ENCODE measurements at places on chromosomes 1 and 21.

- DNase-seq, result no peak
These were observed 85.2 kb downstream of the TM2D1 start for GRCh38 chr1:61639608-61640336.

- DNase-seq, result no peak
These were observed 92.3 kb downstream of the SPATA46 start for GRCh38 chr1:162284206-162284955.

DNA sequence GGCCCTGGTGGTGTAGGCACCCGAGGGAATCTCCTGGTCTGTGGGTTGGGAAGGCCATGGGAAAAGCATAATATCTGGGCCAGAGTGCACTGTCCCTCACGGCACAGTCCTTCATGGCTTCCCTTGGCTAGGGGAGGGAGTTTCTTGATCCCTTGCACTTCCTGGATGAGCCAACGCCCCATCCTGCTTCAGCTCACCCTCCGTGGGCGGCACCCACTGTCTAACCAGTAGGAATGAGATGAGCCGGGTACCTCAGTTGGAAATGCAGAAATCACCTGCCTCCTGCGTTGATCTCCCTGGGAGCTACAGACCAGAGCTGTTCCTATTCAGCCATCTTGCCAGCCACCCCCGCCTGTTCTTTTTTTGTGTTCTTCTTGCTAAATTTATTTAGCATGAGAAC lies 134.4 kb downstream of the LEPR start:
- DNase-seq, result no peak

- no peak for DNase-seq
These were observed 8.1 kb upstream of the NCF2 start for GRCh38 chr1:183598386-183598785.

GRCh38 chr21:41952568-41953248 lies 1.1 kb downstream of the C2CD2 start:
- no peak for DNase-seq

DNA sequence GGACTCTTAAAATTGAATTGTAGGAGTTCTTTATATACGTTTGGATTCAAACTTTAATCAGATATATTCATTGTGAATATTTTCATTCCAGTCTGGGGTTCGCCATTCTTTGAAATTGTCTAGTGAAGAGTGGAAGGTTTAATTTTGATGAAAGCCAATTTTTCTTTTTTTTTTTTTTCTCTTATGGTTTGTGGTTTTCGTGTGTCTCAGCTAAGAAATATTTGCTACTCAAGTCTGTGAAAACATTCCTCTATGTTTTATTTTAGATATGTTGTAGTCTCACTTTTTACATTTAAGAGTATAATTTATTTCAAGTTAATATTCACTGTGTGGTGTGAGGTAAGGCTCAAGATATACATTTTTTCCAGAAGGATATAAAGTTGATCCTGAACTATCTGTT lies 220.5 kb downstream of the KCNT2 start:
- no peak for DNase-seq

DNA sequence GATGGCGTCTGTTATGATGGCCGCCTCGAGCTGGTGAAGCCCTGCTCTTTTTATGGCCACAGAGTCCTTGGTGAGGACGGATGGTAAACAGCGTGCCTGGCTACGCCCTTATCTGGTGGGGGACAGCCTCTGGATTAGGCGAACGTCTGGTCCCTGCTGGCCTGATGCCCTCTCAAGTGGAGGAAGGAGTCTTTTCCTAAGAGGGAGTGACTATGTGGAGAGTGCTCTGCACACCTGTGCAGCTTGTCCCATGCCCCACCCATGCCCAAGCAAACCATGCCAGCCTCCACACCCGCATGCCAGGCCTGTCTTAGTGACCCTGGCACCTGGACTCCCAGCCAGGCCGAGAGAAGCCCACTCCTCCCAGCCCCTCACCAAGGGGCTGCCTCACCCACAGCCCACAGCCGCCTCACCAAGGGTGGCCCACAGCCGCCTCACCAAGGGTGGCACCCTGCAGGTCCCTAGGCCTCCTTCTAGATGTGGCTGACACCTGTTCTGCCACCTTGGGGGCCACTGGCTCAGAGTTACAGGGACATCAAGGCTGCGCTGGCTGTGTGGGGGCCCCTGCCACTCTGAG lies 40.2 kb downstream of the WNT9A start:
- no peak for DNase-seq

GRCh38 chr1:27399251-27400025 lies 7.0 kb downstream of the GPR3 start:
- DNase-seq, result no peak

- DNase-seq, result no peak
These were observed 3.8 kb upstream of the GALE start for GRCh38 chr1:23804183-23804835.

DNA sequence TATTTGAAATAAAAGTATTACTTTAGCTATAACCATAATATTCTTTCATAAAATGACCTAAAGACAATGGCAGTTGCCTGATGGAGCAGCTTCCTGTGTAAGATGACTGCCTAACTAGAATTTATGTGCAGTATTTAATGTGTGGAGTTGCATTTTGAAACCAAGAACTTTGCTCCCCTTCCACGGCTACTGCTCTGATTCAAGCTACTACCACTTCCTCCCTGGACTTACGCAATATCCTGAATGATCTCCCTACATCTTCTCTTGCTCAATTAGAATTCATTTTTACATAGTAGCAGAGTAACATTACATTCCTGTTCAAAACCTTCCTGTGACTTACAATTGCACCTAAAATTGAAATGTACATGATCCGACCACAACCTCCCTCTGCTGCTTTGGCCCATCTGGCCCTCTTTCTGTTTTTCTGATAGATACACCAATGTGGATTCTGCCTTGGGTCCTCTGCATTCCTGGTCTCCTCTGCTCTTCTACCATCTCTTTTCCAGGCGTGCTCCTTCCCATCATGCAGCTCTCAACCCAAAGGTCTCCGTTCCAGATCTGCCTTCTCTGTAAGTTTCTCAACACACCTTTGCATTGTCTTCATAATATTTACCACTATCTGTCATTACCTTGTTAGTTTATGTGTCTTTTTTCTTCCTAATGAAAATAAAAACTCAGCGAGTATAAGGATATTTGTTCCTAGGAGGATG lies 47.4 kb upstream of the USP25 start:
- no peak for DNase-seq

- no peak for DNase-seq
These were observed 233 bp downstream of the ADAMTS5 start for GRCh38 chr21:26966649-26967061.

- DNase-seq, result no peak
These were observed 11.2 kb upstream of the RRP15 start for GRCh38 chr1:218273762-218274479.

- no peak for DNase-seq
These were observed 117.1 kb upstream of the SPAG17 start for GRCh38 chr1:118302145-118302544.

GRCh38 chr21:29473808-29474207 lies 175.1 kb downstream of the BACH1 start:
- DNase-seq, result no peak

DNA sequence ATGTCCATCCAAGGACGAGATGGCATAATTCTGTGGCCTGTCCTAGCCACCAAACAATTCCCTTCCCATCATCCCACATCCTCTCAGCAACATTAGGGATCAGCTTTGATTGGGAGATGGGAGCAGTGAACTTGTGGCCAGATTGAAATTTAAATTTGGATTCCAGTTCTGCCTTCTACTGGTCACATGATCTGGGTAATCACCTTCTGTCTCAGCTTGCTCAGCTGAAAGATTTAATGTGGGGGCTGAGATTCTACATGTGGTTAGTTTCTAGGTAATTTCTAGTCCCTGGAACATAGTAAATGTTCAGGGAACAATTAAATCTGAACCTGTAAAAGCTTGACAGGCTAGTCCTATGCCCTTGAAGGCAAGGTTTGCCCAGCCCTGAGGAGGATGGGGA lies 3.2 kb downstream of the MYOCOS start:
- no peak for DNase-seq

DNA sequence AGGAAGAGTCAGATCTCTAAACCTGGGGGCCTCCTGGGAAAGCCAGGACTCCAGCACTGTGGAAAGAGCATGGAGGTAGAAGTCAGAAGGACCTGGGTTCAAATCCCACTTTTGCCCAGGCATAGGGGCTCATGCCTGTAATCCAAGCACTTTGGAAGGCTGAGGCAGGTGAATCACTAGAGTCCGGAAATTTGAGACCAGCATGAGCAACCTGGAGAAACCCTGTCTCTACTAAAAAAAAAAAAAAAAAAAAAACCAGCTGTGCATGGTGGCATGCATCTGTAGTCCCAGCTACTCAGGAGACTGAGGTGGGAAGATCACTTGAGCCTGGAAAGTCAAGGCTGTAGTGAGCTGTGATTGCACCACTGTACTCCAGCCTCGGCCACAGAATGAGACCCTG lies 31.8 kb downstream of the LDLRAP1 start:
- no peak for DNase-seq

DNA sequence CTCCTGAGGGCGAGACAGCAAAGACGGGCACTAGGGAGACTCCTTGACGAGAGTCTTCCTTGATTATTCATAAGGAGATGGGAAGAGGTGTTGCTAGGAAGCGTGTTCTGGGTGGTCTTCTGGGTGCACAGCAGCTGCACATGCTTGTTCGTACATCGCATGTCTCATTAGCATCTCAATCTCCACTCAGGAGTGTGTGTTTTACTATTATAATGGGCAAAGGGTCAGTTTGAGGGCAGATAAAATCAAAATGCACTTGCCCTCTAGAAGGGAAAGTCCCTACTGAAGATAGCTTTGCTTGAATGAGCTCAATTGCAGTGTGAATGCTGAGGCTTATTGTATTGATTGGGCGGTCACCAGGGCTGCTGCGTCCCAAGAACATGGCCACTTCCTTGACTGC lies 50.2 kb upstream of the SCCPDH start:
- no peak for DNase-seq

DNA sequence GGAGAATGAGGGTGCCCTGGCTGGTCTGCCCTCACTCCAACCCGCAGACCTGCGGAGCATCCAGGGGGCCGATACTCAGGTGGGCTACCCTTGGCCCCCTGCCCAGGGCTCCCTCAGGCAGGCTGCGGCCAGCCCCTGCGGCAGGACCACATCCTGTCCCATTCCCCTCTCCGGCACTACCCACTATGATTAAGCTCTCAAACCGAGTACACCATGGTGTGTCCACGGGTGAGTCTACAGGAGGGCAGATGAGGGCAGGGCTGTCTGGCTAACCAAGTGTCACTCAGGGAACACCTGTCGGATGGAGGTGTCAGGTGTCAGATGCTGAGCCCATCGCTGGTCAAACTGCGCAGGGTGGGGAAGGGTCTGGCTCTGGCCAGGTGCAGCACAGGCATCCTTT lies 47.2 kb downstream of the SLC66A1 start:
- no peak for DNase-seq

GRCh38 chr1:11272832-11273594 lies at the start of gene UBIAD1:
Gene UBIAD1 (plus strand): TSS chr1:11273198. CDS start chr1:11273532, 334 bp downstream.
- peak; percentile 86 for DNase-seq

- DNase-seq, result no peak
These were observed 62.1 kb upstream of the CNTN2 start for GRCh38 chr1:204980840-204981405.

DNA sequence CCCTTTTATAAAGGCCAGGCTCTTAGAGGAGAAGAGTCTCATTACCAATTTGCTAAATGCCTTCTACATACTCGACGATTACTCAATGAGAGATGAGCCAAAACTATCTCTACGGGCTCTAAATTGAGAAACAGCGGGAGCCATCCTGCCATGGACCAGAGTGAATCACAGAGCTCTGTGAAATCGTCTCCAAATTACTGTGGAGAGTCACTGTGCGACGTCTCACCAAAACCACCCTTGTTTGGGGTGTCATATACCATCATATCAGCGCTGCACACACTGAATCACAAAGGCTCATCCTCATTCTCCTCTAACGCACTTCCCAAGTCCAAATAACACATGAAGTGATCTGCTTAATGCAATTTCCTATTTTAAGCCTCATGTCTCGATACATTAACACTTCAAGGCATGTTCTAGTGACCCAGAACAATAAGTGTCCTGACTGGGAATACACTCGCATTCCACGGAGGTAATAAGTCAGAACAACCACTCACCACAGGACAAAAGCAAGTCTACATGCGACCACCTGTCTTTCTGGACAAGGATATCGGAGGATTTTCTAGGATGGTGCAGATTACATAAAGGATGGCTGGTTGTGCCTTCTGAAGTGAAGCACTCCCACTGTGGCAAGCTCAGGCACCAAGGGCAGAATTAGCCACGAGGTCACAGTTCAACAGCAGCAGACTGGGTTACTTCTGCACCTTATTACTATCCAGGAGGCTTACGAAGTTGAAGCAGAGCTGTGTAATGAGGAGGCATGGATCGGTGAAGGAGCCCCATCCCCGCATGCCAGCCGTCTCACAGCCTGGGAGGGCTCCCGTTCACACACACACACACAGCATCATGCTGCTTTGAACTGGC lies 44.3 kb downstream of the NID1 start:
- DNase-seq, result no peak

DNA sequence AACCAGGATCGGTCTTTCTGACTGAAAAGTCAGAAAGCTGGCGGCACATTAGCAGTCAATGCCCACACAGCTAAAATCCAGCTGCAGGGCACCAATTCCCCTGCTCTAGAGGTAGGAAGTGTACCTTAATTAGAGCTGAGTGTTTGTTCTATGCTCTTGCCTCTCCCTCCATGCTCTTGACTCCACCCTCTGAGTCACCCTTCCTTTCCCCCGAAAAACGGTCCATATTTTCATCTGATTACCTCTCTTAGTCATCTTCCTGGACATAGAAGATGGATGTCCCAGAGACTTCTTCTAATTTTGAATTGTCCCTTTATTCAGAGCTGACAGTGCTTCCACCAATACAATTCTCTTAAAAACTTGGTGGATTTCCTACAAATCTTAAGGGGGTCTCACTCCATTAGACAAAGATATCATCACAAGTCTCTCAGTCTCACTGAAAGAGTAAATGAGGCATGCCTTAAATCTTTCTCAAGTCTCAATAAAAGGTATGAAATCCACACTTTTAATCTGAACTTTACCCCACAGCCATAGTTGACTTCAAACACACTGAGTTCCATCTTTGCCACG lies 44.1 kb upstream of the SLC19A1 start:
- no peak for DNase-seq

DNA sequence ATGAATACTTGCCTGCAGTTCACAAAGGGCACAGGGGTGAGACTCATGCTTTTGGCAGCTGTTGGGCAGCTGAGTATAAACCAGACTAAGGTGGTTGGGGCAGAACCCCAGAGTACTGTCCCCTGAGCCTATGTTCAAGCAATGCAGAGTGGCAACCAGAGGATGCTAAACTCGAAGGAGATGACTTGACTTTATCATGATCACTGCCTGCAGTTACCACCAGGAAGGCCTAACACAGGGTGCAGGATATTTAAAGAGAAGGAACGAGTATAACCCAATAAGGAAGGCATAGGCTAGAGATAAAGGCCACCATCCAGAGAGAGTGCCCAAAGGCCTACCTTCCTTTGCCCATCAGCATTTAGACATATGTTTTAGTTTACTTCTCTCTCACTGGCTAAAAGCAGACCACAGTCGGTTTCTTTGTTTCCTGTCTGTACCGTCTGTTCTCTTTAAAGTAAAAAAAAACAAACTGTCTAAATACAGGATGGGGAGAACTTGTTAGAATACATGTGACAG lies 83.3 kb downstream of the MPZL1 start:
- DNase-seq, result no peak

All from stimulated activated CD4-positive, alpha-beta T cell treated with anti-CD3 and anti-CD28 coated beads, Interleukin-2, amount 100 ng/mL, for 24 hours (primary cell).